T-helper 17 cell (primary cell): ENCODE measurements at places on chromosomes 2 and 18. TPM values are rescaled to one million over a fixed set of nuclear protein-coding genes. Genes with fewer than 3 reads are reported as not detected.

DNA sequence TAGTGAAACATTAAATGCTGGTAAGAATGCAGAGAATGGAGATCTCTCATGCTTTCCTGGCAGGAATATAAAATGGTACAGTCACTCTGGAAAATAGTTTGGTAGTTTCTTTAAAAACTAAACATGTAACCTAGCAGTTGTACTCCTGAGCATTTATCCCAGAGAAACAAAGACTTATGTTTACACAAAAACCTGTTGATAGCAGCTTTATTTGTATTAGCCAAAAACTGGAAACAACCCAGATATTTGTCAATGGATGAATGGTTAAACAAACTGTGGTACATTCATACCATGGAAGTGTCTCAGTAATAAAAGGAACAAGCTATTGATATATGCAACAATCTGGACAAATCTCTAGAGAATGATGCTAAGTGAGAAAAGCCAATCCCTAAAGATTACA, 81.7 kb upstream of the CTAGE1 start:
- no peak for DNase-seq

GRCh38 chr2:110793034-110793433, 60.7 kb downstream of the ACOXL start:
- DNase-seq: no peak

- DNase-seq: no peak
Observed at GRCh38 chr2:138931284-138932256, 151.4 kb upstream of the NXPH2 start.

- DNase-seq: no peak
Observed at GRCh38 chr2:222709191-222709891, 37.9 kb downstream of the MOGAT1 start.

DNA sequence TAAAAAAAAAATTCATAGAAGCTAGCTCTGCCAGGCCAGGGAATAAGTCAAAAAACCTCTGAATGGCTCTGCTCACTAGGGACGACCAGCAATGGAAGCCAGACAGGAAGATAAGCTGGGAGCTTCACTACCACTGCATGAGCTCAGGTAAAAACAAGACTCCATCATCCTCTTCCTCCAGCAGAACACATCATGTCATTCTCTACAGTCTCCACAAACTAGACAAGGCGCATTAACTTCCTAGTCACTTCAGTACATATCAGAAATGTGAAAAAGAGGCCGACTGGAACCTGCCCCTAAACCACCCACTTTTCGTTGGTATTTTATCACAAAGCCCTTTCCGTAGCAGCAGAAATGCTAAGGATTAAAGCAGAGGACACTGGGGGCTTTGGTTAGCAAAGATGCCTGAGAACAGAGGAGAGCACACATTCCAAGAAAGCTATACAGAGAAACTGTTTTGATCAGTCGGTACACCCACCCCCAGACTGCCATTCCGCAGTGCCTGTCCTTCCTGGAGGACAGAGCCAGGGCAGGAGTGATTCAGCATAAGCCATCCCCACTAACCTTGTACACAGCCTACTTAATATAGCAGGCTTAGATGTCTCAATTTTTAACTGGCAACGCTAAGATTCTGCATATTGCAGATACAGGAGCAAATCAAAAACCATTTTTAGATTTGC, 53.4 kb downstream of the AAK1 start:
- DNase-seq: no peak

GRCh38 chr2:186348200-186348599, 137.9 kb upstream of the ZC3H15 start:
- DNase-seq: no peak

COL3A1 gene
- 0.12 TPM for total RNA-seq

CRYGD gene
- total RNA-seq: not detected

TTC32 gene
- 36.9 TPM for total RNA-seq

HOXD11 gene
- total RNA-seq: not detected
